ENCODE measurements at places on chromosomes 13 and 19.

DNA sequence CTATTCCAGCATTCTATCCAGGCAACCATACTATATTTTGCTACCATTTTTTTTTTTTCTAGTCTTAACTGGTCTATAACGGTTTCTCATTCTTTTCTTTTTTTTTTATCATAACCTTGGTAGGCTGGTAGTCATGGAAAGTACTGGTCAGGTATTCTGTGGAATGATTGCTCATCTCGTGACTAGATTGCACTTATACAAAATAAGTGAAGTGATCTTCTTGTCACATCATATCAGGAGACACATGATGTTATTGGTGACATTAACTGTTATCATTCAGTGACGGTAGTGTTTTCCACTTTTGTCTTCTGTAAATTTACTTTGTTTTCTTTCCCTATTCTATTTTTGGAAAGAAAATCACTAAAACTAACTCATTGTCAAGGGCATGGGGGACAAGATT is 239.3 kb upstream of the SLITRK6 start:
- no peak for DNase-seq

DNA sequence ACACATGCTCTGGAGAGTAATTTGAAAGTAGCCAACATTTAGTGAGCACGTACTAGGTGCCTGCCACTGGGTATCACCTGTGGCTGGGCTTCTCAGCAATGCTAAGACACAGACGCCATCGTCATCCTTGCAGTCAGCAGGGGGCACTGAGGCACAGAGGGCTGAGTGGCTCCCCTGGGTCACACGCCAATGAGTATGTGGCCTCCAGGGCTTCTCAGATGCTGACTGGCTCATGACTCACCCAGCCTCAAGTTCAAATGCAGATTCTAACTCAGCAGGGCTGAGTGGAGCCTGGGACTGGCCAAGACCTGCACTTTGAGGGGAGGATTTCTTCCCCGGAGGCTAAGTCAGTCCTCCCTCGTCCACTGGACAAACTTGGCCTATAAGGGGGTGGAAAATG is 115.1 kb upstream of the CACNA1A start:
- peak; percentile 16 for DNase-seq

- DNase-seq: no peak
Measured at GRCh38 chr19:20165971-20166592, 932 bp upstream of the ZNF486 start.

- no peak for DNase-seq
Measured at GRCh38 chr13:40031031-40031430, 375.6 kb downstream of the COG6 start.

DNA sequence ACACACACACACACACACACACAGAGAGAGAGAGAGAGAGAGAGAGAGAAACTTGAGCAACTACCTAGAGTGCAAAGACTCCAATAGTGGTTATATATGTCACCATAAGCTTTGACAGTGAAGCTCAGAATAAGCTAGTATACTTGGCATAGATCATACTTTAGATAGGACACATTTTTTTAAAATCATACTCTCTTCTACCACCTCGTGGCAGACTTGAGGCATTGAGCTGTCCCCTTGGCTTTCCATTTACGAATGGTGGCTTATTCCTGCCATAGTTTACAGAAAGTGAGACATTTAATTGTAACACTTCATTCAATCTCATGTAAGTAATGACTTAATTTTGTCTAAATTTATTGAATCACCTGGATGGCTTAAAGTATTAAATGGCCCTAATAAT is 108.2 kb downstream of the EDNRB start:
- DNase-seq: no peak

GRCh38 chr13:41127701-41128100 is 4.9 kb downstream of the KBTBD6 start:
- DNase-seq: no peak

DNA sequence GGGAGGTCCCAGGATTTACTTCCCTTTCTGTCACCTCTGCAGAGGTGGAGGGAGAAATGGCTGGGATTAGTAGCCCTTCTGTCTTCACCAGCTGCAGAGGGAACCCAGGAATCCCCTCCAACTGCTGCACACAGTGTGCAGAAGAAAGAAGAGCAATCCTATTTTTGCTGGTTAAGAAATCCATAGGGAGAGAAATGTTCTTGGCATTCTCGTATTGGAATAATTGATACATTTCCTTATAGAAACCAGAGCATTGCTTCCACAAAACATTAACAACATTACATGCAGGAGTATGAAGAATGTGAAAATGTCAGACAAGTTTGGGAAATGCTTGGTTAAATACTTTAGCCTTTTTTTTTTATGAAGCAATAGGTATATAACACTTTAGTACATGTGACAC is 48.3 kb upstream of the KLF12 start:
- DNase-seq: no peak
